ENCODE measurements at places on chromosomes 16 and 17.

DNA sequence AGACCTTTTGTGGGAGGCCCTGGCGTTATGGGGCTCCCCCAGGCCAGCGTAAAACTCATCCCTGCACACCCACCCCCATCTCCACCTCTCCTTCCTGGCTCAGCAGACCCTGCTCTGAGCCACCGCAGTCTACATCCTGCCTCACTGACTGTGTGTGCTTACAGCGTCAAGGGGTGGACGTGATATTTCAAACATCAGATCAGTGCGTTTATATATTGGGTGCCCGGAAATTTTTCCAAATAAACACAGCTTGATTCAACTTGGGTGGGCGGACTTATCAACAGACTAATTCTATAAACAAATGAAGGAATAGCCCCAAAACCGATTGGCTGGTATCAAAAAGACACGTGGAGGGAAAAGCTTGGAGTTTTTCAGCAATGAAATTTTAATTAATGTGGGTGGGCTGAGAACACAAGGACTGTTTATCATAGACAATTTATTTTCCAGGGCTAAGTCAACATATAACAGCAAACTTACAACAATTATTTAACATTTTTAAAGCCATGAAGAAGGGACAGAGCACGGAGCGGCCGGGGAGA lies at the start of gene FOXL1:
Gene FOXL1, plus strand, starts transcription at position 489 of the 539 bp plus-strand sequence. CDS start 175 bp downstream, outside the sequence.
- no peak for DNase-seq

DNA sequence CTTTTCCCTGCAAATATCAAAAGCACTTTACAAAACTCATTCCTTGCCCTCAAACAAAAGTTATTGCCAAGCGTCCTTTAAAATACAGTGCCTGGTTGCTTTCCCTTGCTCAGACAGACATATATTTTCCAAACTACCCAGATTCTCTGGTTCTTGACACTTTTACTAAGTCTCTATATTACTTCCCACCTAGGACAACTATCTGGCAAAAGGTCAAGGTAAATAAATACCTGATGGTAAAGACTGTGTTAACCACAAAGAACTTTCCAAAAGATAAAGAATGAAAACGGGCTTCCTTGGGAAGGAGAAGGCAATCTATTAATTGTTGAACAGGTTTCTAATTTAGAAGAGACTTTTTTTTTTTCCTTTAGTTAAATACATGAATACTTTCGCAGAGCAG lies 1.9 kb downstream of the HS3ST3A1 start:
- DNase-seq: no peak

GRCh38 chr17:30031214-30031869 lies 85.3 kb upstream of the NSRP1 start:
- DNase-seq: no peak

DNA sequence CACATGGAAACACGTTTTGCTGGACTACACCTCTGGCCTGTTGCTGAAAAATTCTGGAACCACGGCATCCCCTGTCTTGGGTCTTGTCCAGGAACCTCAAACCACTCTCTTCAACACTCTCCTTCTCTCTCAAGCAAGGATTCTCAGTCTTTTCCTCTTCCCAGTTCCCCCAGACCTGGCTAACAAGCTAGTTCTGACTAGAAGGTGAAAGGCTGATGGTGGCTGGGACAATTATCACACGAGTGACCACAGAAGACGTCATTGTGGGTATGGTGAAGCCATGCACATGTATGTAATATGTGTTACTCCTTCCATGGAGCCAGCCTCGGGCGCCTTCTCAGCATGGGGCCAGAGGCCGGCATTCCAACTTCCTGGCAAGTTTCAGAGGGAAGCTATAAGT lies 123.0 kb downstream of the CDYL2 start:
- no peak for DNase-seq

DNA sequence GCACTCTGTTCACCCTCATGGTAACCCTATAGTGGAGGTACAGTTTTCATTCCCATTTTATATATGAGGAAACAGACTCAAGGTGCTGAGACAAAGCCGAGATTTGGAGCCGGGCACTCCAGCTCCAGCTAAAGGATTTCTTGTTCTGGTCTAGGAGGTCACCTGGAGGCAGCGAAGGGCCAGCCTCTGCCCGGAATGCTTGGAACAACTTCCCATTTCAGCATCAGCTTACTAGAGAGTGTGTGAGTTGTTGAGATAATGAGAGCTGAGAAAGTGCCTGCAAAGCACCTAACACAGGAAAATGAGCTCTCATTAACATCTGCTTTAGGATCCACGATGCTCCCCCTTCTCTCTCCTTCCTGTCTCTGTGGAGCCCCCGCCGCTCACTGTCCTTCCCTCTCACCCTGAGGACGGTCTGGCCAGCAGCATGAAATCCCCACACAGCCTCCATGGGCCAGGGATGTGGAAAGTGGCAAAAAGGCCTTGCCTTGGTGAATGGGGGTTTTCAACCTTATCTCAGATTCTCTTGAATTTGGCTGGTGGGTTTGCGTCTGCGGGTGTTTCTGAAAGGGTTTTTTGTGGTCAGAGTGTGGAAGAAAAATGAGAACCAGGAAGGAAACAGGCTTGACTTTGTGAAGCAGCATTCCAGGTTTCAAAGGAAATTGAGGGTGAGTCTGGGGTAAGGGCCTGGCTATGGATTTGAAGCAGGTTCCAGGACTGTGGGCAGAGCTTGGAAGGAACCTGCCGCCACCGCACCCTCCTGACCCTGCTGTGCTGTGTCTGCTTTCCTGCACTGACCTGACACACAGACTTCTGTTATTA lies 178.7 kb downstream of the FOXL1 start:
- DNase-seq: no peak

GRCh38 chr17:77178050-77178449 lies 37.3 kb downstream of the SEC14L1 start:
- DNase-seq: no peak

GRCh38 chr17:488993-489757 lies 136.6 kb upstream of the RPH3AL start:
- DNase-seq: no peak

- DNase-seq: no peak
Observed at GRCh38 chr17:78458736-78459335, 80.4 kb downstream of the PGS1 start.

GRCh38 chr16:56198755-56199114 lies 7.4 kb downstream of the GNAO1 start:
- no peak for DNase-seq

GRCh38 chr16:5020551-5020950 lies 13.2 kb downstream of the NAGPA start:
- no peak for DNase-seq

DNA sequence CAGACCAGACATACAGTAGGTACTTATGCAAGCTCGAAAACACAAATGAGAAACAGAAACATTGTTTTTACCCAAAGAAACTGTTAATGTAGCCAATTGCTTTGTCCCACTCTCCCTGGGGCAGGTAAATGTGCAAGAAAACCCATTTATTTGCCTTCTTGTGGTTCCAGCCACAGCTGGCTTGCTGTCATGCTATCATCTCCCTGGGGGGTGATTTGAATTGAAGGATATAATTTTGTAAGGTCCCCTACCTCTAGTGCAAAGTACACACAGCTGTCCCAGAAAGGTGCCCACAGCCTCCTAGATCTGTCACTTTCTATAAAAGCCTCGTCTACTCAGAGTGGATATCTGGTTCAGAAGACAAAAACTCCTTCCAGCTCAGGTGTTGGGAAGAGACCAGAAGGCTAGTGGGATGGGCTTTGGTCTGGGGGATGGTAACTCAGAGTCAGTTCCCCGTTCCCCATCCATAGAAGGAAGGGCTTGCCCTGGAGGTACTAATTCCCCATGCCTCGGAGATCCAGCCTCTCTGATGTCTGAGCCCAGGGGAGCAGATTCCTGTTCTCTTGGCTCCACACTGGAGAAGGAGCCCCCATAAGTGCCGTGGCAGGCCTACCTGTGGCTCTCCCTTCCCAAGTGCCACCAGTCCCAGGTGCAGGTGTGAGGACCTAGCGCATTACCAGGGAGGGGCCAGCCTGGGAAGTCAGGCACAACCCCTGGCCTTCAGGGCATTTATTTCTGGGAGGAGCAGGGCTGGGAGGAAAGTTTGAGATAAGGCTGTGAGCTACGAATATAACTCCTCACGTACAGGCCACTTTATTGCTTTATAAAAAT lies 2.4 kb upstream of the PRR15L start:
- DNase-seq: no peak

- DNase-seq: no peak
Observed at GRCh38 chr16:83937922-83938885, 14.8 kb upstream of the OSGIN1 start.

- no peak for DNase-seq
Observed at GRCh38 chr16:77951788-77952187, 70.6 kb upstream of the CLEC3A start.

- no peak for DNase-seq
Observed at GRCh38 chr17:74176546-74177001, 26.9 kb upstream of the RPL38 start.

GRCh38 chr16:16033208-16033717 lies 83.8 kb downstream of the ABCC1 start:
- DNase-seq: no peak

- DNase-seq: no peak
Observed at GRCh38 chr17:5585287-5585794, 1.0 kb upstream of the NLRP1 start.

DNA sequence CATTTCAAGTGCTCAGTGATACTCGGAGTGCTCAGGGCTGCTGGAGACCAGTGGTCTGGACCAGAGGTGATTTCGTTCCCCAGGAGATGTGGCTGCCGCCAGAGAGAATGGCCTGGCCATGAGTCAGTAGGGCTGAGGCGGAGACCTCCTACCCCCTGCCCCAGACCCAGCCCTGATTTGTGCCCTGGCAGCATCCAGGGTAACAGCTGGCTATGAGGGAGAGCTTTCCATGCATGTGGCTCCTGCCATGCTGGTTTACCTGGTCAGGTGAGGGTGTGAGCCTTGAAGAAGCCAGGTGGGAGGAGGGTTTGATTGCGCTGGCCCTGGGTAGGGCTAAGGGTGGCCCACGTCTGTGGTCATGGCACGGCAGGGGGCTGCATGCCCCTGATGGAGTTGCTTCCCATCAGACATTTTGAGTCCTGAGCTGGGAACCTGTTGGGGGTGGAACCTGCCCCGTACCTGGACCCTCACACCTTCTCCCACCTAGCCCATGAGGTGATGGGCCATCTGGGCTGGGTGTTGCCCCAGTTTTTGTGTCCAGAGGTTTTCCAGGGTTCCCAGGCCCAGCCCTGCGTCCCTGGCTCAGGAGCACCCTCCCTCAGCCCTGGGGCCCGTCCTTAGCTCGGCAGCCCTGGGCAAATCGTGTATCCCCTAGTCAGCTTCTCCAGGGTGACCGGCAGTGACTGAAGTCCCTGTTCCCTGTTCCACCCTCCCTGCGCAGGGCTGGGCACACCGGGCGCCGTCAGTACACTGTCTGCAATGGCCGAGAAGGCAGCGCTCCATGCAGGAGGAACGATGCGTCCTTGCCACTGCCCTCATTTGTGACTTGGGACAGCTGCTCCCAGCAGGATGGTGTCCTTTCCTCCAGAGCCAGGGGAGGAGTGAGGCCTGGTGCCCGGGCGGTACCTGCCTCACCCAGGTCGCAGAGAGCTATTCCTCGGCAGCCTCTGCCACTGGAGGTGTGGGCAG lies 9.0 kb upstream of the CSNK1D start:
- DNase-seq: no peak

DNA sequence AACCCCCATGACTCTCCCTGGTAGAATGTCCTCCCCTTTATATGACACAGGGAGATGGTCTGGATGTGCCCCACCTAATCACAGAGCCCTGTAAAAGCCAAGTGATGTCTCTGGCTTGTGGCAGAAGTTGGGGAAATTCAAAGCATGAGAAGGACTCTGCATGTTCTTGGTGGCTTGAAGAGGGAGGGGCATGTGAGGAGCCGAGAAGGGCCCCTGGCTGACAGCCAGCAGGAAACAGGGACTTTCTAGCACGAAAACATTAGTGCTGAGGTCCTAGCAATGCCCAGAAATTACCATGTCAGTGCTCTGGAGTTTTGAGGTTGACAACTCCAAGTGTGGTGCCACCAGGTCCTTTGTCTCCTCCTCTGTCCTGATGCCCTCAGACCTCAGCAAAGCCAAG lies 75.9 kb downstream of the USP22 start:
- no peak for DNase-seq

DNA sequence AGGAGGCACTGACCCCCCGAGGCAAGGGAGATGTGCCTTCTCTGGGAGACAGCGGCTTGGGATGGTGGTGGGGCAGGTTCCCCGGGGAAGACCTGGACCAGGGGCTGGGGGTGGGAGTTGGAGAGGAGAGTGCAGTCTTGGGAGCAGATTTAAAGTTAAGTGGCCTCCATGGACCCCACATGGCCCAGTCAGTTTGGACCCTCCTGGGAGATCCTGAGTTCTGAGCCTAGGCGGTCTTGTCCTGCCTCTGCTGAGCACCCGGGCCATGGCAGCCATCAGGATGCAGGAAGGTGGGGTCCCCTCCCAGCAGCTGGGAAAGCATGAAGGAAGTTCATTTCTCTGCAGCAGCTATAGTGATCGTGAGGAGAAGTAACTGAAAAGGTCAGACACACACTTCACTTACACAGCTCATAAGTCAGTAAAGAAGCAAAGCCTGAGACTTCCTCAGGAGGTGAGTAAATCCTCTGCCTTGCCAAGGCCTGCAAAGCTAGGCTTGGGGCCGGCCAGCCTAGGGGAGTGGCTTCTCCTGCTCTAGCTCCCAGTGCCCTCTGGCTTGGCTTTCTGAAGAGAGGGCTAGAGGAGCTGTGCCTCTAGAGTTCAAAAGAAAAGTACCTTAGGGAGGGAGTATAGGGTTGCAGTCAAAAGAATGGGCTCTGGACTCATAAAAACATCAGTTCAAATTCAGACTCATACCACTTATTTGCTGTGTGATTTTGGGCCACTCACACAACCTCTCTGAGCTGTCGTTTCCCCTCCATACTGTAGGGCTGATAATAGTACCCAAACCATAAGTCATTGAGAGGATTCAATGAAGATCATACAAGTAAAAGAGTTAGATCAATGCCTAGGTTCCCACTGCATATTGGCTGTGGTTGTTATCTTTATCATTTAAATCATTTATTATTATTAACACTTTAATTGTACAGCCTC lies 31.0 kb upstream of the C16orf78 start:
- DNase-seq: no peak

GRCh38 chr17:27322026-27322425 lies 28.1 kb downstream of the WSB1 start:
- no peak for DNase-seq

- DNase-seq: no peak
Observed at GRCh38 chr16:3241761-3242160, 6.8 kb upstream of the ZNF200 start.

DNA sequence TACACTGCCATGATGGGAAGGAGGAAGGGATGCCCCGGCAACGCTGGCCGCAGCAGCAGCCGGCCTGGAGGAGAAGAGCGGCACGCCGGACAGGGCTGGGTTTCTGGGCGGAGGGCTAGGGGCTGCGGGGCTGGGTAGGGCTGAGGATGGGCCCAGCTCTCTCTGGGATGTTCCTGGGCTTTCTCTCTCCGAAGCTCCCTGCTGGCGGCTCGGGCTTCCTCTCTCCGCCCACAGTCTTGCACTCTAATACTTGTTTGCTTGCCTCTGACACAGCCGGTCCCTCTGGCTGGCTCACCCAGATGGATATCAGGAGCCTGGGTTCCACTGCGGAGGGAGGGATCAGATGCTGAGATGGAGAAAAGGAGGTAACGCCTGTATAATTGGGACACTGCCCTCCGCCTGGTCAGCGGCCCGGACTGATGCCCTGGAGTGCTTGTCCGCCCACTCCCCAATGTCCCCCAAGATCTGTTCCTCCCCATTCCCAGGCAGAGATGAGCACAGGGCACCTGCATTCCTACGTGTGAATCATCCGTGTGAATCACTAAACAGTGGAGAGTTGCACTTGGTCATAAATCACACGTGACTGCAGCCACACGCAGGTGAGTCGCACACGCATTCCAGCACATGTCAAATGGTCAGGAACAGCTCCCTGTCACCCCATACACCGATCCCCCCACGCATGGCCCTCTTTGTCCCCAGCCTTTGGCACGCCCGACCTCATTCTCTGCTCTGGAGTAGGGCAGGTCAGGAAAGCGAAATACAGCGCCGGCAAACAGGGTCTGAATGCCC lies at the start of gene ALOXE3:
Gene ALOXE3, minus strand, starts transcription at position 535 of the 789 bp plus-strand sequence. Its CDS starts 524 bp downstream, at position 11.
- DNase-seq: peak; percentile 36
